Chondrocyte (in vitro differentiated cells): ENCODE measurements at places on chromosomes 1 and 21. TPM values are rescaled to one million over a fixed set of nuclear protein-coding genes. Genes with fewer than 3 reads are reported as not detected.

TTC22 gene
- total RNA-seq: not detected in 3 replicates

FAM72A gene
- total RNA-seq: 1.9 to 3.3 TPM (median 2.3 TPM) in 3 replicates

LCE3E gene
- not detected in 3 replicates for total RNA-seq

OR6K3 gene
- not detected in 3 replicates for total RNA-seq

IL20 gene
- total RNA-seq: not detected in 3 replicates

CLCA4 gene
- not detected in 3 replicates for total RNA-seq

EVA1B gene
- total RNA-seq: 55.7 to 88.4 TPM (median 85.2 TPM) in 3 replicates

PROK1 gene
- total RNA-seq: not detected in 3 replicates

FAM72C gene
- 0.31 to 0.97 TPM in 2 of 3 replicates, not detected in the other for total RNA-seq

RAB3B gene
- total RNA-seq: 15.3 to 33.9 TPM (median 32.8 TPM) in 3 replicates

SAMD11 gene
- total RNA-seq: 3.1 to 73.8 TPM (median 3.4 TPM) in 3 replicates

LEPR gene
- total RNA-seq: 5.4 to 5.9 TPM (median 5.8 TPM) in 3 replicates

CFHR1 gene
- not detected in 3 replicates for total RNA-seq

LDLRAD1 gene
- not detected in 3 replicates for total RNA-seq

MASP2 gene
- not detected in 3 replicates for total RNA-seq

SH3D21 gene
- 9.4 to 15.0 TPM (median 10.8 TPM) in 3 replicates for total RNA-seq

OXCT2 gene
- total RNA-seq: 0.29 to 0.72 TPM in 2 of 3 replicates, not detected in the other

CLEC20A gene
- total RNA-seq: not detected in 3 replicates

LCE1D gene
- not detected in 3 replicates for total RNA-seq

TRPM2 gene
- total RNA-seq: 0.21 to 0.32 TPM in 2 of 3 replicates, not detected in the other

LY9 gene
- total RNA-seq: not detected in 3 replicates

HNRNPCL2 gene
- not detected in 3 replicates for total RNA-seq

MCOLN2 gene
- total RNA-seq: not detected in 3 replicates

DNALI1 gene
- total RNA-seq: 3.5 to 5.7 TPM (median 3.9 TPM) in 3 replicates

WDR77 gene
- total RNA-seq: 19.2 to 25.9 TPM (median 19.5 TPM) in 3 replicates

EPHB2 gene
- 44.6 to 57.5 TPM (median 48.0 TPM) in 3 replicates for total RNA-seq

OR2L3 gene
- not detected in 3 replicates for total RNA-seq

HHAT gene
- 6.1 to 7.9 TPM (median 6.4 TPM) in 3 replicates for total RNA-seq

ATP1A4 gene
- not detected in 3 replicates for total RNA-seq

TRIM45 gene
- total RNA-seq: 5.3 to 6.3 TPM (median 6.0 TPM) in 3 replicates

FAM110D gene
- total RNA-seq: 0.22 to 0.27 TPM (median 0.23 TPM) in 3 replicates
